Vagina (tissue), 2 donors: ENCODE measurements at places on chromosomes 4 and X. TPM values are rescaled to one million over a fixed set of nuclear protein-coding genes. Genes with fewer than 3 reads are reported as not detected.

- no peak for DNase-seq
These were observed at the start of gene RNF150 for GRCh38 chr4:141133146-141133998. Gene RNF150 (minus strand): TSS chr4:141133469.

- DNase-seq = no peak
These were observed 399 bp downstream of the AIFM1 start for GRCh38 chrX:130165181-130165702.

GRCh38 chr4:8874896-8875680 lies 3.4 kb upstream of the HMX1 start:
- DNase-seq = no peak

The SOD3 gene
- 280 TPM for total RNA-seq

DNA sequence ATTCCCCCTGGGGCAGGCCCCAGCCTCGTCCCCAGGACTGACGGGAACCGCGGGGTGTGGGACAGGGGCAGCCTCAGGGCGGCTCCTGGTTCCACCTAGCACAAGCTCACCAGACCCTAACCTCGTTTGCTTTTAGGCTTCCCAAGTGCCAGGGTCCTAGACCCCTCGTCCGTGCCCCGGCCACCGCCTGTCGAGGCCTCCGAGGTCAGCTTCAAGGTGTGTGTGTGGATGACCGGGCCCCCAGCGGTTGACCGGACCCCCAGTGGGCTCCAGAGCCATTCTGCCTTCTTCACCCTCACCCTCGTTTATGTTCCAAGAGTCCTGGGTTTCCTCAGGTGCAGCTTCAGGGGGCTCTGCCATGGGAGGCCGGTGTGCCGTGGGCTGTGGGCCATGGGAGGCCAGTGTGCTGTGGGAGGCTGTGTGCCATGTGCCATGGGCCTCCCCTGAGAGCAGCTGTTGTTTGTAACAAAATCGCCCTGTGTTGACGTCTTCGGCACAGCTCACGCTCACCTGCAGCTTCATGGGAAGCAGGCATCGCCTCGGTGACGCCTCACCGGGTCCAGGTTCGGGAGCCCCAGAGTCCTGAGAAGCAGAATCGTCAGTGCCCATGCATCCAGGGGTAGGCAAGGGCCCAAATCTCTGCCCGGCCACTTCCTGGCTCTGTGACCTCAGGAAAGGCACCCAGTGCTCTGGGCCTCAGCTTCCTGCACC lies 43.0 kb upstream of the HMX1 start:
- DNase-seq = peak; percentile 70

DNA sequence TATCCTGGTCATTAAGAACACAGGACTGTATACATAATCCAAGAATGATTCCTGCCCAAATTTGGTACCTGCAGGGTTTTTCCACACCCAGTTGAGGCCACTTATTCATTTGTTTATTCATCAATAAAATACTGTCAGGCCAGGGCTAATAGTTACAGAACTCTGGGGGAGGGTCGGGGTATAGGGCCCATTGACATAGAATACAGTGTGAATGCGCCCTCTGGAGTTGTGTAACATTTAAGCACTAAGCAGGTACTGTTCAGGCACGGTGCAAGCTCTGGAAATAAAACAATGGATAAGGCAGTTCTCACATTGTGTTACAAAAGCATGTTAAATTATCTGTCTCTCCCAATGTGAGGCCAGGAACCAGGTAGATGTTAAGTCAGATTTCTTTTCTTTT lies 30.8 kb upstream of the LRBA start:
- no peak for DNase-seq

DNA sequence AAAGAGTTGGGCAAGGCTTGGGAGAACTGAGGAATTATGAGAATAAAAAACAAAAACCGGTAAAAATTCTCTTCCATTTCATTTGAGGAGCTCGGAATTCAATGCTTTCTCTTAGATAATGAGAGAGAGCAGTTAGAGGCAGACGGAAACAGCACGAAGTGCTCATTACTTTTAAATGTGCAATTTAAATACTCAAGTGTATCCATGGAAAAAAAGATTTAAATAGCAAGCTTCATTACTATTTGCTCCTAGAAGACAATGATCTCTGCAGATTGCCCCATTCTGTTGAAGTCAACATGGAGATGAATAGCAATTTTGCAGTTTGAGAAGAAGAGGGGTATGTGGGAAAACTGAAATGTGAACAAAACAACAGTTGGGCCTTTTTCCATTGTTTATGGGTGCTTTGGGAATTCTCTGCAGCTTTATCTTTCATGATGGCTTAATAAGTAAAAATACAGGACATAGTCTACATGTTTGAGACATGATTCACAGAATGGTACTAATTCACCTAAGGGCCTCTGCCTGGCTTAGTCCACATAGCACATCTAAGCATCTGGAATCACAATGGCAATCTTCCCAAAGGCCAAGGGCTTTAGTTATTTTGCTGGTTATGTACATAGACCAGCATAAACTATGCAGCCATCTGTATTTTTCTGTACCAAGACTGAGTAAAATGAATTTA lies 512.7 kb upstream of the FAT1 start:
- DNase-seq = no peak

The ADH1C gene
- total RNA-seq = 25.3 TPM

DNA sequence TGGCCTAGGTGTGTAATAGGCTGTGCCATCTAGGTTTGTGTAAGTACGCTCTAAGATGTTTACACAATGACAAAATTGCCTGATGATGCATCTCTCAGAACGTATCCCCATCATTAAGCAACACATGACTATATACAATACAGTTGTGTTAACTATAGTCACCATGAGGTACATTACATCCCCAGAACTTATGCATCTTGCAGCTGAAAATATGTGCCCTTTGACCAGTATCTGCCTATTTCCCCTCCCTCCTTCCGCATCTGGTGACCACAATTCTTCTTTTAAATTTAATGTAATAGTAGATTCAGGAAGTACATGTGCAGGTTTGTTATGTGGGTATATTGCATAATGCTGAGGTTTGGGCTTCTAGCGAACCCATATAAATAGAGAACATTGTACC lies 239.8 kb upstream of the IL1RAPL1 start:
- no peak for DNase-seq

DNA sequence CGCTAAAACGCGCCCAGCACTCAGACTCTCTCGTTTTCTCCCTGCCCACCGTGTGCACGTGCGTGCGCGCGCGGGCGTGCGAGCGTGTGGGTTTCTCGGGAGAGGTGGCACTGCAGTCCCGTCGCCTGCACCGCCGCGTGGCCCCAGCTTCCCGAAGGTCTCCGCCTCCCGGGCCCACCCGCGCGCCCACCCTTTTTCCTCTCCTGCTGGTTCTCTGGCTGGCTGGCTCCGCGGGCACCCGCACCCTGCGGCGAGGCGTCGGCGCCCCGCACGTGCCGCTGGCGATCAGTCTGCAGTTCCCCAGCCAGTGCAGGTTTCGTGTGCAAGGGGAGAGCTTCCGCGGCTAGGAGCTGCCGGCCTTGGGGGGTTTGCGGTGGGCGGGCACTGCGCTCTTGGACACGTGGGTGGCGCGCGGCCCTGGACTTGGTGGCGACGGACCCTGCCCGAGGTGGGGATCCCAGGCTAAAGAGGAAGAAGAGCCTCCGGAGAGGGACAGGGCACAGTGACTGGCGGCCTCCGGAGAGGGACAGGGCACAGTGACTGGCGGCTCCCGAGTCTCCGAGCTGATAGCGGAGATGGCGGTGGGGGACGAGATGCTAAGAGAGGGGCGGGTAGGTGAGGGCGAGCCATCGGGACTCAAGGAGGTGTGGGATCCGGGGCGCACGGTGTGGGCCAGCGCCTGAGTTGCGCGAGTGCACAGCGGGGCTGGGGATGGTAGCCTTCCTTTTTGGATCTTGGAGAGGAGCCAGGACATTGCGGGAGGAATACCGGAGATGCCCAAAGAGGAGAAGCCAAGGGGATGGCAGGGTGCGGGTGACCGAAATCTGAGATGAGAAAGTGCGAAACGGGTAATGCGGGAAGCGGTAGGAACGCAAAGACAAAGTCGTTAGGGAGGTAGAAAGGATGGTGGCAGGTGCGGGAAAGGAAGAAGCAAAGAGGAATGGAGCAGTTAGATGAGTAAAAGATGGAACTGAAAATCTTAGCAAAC lies at the start of gene FAM184B:
TSS of gene FAM184B (minus strand) at position 322 of the 988 bp plus-strand sequence. CDS start 322 bp downstream, outside the sequence.
- DNase-seq = no peak

The CPE gene
- total RNA-seq = 103 TPM

DNA sequence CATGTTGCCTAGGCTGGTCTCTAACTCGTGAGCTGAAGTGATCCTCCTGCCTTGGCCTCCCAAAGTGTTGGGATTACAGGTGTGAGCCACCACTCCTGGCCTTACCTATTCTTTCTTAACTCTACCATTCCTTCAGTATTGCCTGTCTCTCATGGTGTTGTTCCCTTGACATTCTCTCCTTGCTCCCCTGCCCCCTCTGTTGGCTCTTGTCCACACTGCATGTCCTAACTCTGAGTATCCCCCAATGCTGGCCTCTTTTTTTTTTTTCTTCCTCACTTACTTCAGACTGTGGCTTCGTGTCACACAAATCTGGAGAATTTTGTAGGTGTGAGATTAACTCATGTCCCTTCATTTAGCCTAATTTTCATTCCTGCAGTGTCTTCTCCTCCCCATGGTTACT lies 22.9 kb upstream of the FRMPD4 start:
- DNase-seq = no peak

GRCh38 chrX:1330605-1331004 lies 6.0 kb upstream of the IL3RA start:
- no peak for DNase-seq

DNA sequence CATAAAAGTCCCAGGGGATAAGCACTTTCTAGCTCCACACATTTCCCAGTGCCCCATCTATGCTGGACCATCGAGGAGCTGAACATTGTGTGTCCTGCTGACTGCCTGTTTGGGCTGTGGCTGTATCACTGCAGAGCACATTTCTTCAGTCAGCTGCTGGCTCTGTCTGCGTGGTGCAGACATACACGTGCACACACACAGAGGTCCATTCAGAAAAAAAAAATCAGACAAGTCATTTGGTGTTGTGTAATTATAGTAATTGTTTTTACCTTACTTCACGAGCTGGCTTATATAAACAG lies 1.1 kb upstream of the PDLIM3 start:
- no peak for DNase-seq

The LRAT gene
- not detected for total RNA-seq

The CT45A10 gene
- not detected for total RNA-seq

GRCh38 chr4:81648576-81649275 lies 177.0 kb upstream of the RASGEF1B start:
- no peak for DNase-seq

- DNase-seq = no peak
These were observed 39.5 kb downstream of the HADH start for GRCh38 chr4:108029016-108029720.

- no peak for DNase-seq
These were observed 3.1 kb downstream of the JADE1 start for GRCh38 chr4:128812442-128813235.

- no peak for DNase-seq
These were observed 158.5 kb downstream of the SHOX start for GRCh38 chrX:789096-789495.
